GM12891 (cell line): ENCODE measurements at places on chromosomes 7 and 10.
A peak's percentile ranks its signal among the peaks of the same experiment; 100 is the strongest.

- DNase-seq: no peak
Observed at GRCh38 chr7:20825555-20825954, 38.9 kb upstream of the SP8 start.

DNA sequence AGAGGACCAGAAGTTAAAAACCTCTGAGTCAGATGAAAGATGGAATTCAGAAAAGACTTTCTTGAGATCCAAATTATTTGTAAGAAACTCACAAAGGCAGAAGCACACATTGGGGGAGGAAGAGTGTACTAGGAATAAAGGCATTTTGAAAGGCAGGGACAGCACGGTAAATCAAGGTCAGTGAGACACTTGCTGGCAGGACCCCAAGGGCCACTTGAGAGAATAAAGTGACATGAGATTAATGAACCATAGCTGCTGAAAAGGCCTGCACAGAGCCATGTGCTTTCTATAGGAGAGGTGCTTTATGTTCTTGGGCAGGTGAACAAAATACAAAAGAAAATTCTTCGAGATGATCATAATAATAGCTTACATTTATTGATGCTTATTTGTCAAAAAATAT is 929.9 kb upstream of the MBL2 start:
- no peak for DNase-seq

DNA sequence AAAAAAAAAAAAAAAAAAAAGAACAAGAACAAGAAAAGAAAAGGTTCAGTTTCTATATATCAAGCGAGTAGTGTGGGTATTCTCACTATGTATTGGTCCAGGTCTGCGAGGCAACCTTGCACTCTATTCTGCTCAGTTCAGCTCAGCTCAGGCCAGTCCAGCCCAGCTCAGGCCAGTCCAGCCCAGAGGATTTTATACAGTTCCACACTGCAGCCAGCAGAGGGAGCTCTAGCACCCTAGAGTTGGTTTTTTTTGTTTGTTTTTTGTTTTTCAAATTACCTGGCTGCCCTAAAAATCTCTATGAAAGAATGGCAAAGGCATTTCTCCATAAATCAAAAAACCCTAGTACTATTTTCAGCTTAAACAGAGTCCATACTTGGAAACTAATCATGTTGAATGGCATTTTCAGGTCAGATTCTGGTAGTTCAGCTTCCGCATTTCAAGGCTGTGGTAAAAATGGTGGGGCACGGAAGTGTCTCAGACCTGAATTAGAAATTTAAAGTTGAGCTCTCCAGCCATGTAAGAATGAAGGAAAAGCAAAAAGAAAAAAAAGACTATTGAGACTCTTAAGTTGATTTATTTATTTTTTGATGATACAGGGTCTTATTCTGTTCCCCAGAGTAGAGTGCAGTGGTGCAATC is 55.2 kb upstream of the GSDME start:
- no peak for DNase-seq

GRCh38 chr10:47323636-47324296 is 1.5 kb downstream of the GDF2 start:
- no peak for DNase-seq

DNA sequence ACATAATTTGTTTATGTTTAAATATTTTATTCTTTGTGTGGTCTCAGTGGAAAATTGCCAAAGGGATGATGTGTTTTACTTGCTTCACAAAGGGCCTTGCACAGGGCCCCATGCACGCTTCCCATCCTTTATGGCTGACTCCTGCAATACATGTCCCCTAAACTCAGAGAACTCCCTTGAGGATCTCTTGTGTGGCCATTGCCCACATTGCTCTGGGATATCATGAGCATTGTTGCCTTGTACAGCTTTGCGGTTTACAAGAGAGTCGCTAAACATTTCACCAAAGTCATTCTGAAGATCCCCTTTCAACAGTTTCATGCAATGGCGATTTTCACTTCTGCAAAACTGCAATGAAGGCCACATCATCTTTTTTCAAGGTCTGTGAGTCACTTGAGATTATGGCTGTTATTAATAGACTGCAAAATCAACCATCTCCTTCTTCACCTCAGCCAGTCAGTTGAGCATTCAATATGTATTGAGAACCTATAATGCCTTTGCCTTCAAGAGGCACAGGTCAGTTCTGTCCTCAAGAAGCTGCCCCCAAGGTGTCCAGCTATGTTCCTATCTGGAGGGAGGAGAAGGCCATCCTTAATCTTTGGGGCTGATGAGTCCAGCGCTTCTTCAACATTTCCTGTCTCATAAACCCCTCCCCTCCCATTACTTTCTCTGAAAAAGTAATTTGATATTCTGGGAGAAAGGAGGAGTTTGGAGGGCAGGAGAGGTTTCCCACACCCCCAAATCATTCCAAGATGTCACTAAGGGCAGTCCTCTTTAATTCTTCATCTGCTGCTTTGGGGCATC is 108.1 kb downstream of the CCDC71L start:
- peak; percentile 29 for DNase-seq

DNA sequence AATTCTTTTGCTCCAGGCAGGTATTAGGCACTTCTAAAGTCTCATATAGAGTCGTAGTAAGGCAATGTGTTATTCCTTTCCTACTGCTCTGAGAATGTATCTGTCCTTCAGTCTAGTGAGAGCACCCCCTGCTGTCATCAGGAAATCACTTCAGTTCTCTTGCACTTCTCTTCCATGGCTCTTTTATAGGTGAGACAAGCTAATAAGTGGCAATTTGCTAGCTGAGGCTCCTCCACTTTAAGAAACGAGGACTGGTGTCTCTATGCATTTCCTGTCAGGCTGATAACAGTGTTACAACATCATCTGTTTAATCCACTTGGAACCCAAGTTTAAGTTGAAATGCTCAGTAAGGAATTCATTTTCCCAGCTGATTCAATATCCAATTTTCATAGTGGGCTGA is 350.6 kb downstream of the TFEC start:
- no peak for DNase-seq

- DNase-seq: no peak
Observed at GRCh38 chr10:19195698-19196097, 147.1 kb downstream of the MALRD1 start.

- DNase-seq: no peak
Observed at GRCh38 chr10:130230036-130230435, 93.8 kb downstream of the GLRX3 start.

DNA sequence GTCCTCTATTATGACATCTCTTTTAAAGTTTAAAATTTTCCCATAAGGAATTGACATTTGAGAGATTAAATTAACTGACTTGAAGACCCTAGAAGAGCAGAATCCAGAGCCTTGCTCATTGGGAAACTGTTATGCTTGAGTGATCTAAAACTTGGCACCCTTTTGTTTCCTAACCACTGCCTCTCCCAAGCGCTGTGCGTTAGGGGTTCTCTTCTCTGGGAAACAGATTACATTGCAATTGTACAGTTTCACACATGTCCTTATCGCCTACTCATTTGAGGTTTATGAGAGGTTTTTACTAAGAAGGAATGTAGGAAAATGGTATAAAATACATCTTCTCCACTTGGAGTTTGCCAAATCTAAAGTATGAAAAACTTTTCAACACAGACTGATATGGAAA is 126.8 kb upstream of the AMPH start:
- no peak for DNase-seq

DNA sequence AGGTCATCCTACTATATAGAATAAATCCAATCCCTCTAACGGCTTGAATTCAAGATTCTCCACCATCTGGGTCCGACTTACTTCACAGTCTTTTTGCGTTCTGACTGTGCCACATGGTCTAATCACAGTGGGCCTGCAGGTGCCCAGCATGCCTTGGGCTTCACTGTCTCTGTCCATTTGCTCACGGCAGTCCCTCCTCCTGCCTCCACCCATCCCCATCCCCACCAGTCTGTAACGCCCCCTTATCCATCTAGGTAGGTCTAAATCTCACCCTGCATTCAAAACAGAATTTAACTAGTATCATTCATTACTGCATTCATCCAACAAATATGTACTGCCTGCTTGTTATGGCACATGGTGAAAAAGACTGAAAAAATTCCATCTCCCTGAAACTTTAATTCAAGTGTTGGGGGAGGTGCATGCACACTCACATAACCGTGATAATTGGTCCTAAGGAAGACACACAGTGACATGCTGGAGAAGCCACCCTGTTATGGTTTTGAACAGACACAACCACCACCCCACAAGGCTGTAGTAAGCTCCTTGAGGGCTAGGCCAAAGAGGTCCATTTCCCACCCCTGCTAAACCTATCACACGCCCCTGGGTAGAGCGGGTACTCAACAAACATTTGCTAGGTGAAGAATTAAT is 24.2 kb downstream of the SORBS1 start:
- DNase-seq: no peak
